ENCODE measurements at places on chromosomes 4 and X. TPM values are rescaled to one million over a fixed set of nuclear protein-coding genes. Genes with fewer than 3 reads are reported as not detected.

GRCh38 chrX:10697616-10698317, 77.4 kb upstream of the MID1 start:
- no peak for DNase-seq

- no peak for DNase-seq
Measured at GRCh38 chr4:95729596-95729995, 110.3 kb upstream of the PDHA2 start.

DNA sequence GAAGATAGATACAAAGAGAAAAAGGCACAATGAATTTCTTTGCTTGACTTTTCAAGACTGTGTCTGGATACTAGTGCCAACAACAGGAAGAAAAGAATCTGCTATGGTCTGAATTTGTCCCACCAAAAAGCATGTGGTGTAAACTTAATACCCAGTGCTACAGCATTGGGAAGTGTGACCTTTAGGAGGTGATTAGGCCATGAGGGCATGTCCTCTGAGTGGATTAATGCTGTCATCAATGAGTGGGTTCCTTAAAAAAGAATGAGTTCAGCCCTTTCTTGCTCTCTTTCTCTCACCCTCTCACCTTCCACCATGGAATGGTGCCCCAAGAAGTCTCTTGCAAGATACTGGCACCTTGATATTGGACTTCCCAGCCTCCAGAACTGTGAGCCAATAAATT, 155.7 kb upstream of the GPRIN3 start:
- no peak for DNase-seq

DNA sequence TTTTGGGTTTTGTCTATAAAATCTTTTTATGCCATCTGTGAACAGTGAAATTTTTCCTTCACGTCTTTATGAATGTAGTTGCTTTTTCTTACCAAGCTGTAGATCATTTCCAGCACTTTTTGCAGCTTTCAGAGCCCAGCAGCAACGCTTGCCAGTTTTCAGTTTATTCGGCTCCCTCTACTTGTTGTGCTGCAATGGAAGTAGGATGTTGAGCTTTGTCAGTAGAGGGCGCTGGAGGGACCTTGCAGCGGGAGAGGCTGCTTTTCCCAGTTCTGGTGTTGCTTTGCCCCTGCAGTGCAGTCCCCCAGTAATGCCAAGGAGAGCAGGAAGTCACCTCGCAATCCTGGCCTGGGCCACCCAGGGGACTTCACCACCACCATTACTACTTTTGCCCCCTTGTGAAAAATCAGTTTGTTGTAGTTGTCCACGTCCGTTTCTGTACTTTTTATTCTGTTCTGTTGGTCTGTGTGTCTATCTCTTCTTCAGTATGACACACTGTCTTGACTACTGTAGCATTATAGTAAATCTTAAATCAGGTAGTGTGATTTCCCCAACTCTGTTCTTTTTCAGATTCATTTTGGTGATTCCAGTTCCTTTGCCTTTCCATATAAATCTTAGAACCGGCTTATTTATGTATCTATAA, 21.8 kb downstream of the CMC4 start:
- no peak for DNase-seq

Gene RBMX2
- 28.0 TPM for total RNA-seq

Gene GAGE2A
- total RNA-seq, result not detected

All from activated naive CD8-positive, alpha-beta T cell treated with anti-CD3 and anti-CD28 coated beads, Interleukin-2, amount 10 ng/mL, durations not matched to agents 7 days and 5 days (primary cell).